ENCODE measurements at places on chromosomes 1 and 21.

DNA sequence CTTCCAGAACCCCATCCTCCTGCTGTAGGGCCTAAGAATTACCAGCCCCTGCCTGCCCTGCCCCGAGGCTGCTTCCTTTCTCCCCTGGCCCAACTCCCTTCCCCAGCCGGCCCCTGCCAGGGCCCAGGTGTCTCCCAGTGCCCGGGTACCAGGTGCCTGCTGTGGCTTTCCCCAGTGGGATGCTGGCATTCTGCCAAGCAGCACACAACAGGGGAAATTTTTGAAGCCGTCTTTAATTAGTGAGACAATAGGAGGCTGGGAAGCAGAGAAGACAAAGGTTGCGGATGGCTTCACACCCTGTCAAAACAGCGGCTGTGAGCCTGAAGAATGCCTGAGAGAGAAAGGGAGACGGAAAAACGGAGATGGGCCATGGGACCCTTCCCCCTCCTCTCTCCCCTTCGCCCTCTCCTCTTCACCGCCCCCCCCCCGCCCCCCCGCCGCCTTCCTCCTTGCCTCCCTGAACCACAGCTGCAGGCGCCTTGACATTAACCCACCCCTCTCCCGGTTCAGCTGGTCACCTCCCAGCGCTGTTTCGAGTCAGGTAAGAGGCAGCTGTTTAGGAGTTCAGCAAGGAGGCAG is 33.6 kb downstream of the LRRN2 start:
- no peak for DNase-seq

DNA sequence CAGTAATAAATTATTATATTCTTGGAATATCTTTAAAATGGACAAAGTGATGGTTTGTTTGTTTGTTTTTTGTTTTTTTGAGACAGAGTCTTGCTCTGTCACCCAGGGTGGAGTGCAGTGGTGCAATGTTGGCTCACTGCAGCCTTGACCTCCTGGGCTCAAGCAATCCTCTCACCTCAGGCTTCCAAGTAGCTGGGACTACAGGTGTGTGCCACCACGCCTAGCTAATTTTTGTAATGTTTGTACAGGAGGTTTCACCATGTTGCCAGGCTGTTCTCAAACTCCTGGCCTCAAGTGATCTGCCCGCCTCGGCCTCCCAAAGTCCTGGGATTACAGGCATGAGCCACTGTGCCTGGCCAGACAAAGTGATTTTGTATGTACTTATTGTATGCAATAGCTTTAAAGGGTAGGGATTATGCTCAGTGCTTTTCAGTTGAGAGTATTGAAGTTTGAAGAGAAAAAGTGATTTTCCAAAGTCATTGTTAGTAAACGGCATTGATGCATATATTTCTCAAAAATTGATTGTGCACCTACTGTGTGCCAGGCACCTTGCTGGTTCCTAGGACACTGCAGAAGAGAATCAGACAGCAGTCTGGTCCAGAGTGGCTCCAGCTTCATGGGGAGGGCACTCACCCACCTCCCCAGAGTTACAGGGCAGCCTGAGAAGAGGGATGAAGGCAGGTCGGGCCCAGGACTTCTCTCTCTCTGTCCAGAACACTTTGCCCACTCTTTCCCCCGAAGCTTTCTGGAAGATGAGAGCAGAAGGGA is 34.2 kb upstream of the TTC22 start:
- no peak for DNase-seq

DNA sequence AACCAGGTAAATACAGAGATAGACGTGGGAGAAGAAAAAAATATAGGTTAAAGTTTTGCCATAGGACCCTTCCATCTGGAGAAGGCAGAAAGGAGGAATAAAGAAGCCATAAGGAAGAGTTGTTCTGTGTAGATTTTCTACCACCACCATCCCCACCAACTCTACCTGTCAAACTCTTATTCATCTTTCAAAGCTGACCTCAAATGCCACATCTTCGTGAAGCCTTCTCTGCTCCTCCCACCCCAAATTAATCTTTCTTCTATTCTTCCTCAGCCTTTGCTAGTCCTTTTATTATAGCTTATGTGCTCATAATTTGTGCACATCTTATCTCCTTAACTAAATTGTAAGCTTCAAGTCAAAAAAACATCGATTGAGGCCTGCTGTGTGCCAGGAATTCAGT is 1.3 kb upstream of the NECTIN4 start:
- DNase-seq, result no peak

DNA sequence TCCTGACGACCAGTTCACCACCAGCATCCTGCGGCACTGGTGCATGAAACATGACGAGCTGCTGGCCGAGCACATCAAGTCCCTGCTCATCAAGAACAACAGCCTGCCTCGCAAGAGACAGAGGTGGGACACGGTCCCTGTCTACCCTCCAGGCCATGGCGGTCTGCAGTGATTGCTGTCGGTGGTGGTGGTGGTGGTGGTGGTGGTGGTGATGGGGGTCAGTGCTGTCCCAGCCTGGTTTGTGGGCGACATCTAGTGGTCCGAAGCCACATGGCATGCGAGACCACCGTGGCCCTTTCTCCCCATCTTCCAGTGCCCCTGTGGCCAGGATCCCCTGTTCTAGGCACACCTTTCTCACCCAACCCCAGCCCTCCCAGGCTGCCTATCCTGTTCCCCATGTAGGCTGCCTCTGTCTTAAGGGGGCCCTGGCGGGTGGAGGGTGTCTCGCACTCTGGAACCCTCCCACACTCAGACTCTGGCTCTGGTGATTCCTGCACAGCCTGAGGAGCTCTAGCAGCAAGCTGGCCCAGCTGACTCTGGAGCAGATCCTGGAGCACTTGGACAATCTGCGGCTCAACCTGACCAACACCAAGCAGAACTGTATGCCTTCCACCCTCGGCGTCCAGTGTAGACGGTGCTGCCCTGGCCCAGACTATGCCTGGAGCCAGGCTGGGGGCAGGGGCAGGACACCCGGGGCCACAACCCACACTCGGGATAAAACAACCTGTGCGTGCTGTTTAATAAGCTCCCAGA is 3.2 kb upstream of the SLC27A3 start:
- no peak for DNase-seq

- no peak for DNase-seq
Observed at GRCh38 chr1:75133750-75134646, at the start of gene LHX8. LHX8 (plus strand) TSS chr1:75134388; CDS start chr1:75136615, 2,227 bp downstream.

DNA sequence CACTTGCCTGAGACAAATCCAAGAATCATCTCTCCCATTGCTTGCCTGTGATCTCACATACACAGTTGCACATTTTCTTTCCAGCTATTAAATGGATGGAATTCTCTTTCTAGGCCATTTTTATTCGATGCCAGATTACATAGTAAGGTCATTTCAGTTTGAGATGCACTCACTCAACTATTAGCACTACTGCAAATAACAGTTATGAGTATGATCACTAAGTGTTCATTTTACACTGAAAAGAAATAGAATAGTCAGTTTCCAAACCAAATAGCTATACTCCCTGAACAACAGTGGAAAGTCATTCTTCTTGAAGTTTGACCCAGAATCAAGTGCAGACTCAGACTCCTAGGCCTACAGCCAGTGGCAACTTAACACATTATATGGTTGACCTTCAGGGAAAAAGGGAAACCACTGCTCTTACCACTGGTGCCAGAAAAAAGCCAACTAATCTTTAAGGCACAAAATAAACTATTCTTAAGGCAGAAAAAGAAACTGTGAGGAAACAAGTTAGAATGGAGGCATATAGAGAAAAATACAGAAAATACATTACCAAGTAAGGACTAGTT is 31.5 kb downstream of the WNT2B start:
- DNase-seq, result no peak

Data from PC-3 (cell line).